GDM1 (cell line): ENCODE measurements at places on chromosomes 6 and 20.

DNA sequence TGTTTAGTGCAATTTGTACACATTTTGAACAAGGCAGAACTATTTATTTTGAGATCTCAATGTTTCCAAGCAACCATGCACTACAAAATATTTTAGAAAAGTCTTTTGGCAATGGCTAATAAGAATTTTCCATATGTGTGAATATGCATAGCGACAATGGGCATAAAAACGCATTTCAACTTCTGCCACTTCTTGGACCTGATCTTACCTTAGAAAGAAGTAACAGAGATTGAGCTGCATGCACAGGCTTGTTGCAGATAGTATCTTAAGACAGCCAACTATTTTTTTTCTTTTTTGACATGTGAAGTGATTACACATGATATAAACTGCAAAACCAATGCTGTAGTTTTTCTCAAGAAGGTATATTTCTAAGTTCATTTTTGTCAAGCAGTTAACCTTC, 210.4 kb upstream of the PHACTR1 start:
- DNase-seq: no peak

- DNase-seq: no peak
Measured at GRCh38 chr6:151773382-151773781, 34.1 kb upstream of the ESR1 start.

DNA sequence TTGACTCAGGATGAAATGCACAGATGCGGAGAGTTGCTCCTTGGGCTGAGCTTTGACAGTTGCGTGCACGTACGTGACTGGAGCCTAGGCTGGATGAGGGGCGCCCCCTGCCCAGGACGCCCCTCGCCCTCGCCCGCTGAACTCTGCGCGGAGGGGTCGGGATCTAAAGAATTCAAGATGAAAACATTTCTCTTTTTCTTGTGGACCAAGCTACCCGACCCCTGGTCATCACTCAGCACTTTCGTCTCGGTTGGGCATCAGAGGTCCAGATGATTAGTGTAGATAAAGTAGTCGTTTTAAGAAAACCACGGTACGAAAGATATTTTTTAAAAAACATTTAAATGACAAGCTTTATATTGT, 700 bp downstream of the DTD1 start:
- DNase-seq: no peak

GRCh38 chr6:105898286-105898685, 187.8 kb upstream of the PRDM1 start:
- DNase-seq: no peak

DNA sequence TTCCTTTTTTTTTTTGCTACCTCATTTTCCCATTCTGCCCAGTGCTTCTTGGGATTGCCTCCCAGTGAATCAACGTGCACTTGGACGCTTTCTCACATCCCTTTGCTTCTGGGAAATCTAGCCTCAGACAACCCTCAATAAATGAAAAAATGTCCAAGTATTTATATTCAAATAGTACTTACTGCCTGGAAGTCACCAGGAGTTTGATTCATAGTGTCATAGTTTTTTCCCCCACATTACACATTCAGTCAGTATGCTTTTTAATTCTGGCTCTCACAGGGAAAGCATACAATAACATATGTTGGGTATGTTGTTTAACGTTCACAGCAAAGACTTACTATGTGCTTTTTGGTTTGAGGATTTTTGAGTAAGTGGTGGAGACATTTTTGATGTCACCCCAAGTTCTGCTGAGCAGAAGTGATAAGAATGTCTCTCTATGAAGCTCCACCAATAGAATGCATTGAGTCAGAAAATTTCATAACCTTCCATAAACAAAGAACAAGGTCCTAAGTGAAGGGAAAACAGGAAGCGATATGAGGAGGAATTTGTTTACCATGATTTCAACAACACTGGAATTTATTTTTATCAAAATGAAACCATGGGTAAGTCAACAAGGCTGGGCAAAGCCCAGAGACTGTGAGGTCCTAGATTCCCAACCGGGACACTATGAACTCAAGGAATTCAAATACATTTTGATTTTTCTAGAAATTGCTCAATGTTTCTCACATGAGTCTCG, 301.2 kb upstream of the BMP2 start:
- no peak for DNase-seq
